Stimulated activated CD4-positive, alpha-beta T cell treated with anti-CD3 and anti-CD28 coated beads, Interleukin-1b, Interleukin-23, amount 100 ng/mL, for 1 hour (primary cell): ENCODE measurements at places on chromosomes 11 and 22.

DNA sequence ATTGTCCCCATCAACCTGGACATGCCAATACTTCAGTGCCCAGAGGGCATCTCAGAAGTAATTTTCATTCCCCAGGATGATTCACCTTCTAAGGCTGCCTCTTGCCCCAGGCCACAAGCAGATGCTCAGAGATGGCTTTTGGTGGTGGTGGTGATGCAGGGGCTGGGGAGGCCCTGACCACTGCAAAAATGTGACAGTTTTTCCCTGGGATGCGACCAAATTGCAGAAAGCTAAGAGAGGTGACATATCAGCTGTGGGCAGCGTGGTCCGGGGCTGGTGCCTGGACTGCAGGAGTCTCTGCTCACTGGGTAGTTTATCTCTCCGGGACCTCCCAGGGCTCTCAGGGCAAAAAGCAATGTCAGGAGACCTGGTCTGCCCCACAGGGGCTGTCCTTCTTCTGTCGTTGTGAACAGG lies 39.7 kb upstream of the ACCSL start:
- no peak for DNase-seq

- DNase-seq: no peak
Observed at GRCh38 chr22:39367035-39367434, 17.2 kb downstream of the SYNGR1 start.

GRCh38 chr11:47373876-47374719 lies 4.2 kb downstream of the SPI1 start:
- peak; percentile 73 for DNase-seq

GRCh38 chr11:76653674-76654284 lies 16.8 kb downstream of the LRRC32 start:
- DNase-seq: no peak

DNA sequence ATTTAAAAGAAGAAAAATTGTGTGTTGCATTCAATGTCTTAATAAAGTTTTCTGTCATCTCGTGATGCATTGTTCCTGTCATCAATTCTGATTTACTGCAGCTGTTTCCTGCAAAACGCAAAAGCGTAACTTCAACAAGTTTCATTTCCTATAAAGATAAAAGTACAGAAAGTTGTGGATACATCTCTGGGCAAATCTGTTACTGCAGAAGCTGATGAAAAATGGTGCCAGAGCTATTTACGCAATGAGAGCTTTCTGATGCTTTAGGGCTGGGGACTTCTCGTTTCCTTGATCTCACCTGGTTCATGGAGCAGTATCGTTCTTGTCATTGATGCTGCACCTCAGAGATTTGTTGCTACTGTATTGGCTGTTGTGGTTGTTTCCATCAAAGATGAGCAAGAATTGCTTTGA lies 15.5 kb upstream of the MS4A12 start:
- no peak for DNase-seq
